ENCODE measurements at places on chromosomes 11 and 22.

- DNase-seq: no peak
These were observed 32.0 kb upstream of the TH start for GRCh38 chr11:2203440-2204259.

- DNase-seq: no peak
These were observed 35.3 kb downstream of the RTN4R start for GRCh38 chr22:20232781-20233180.

GRCh38 chr11:83102834-83103233, 31.1 kb upstream of the RAB30 start:
- no peak for DNase-seq

DNA sequence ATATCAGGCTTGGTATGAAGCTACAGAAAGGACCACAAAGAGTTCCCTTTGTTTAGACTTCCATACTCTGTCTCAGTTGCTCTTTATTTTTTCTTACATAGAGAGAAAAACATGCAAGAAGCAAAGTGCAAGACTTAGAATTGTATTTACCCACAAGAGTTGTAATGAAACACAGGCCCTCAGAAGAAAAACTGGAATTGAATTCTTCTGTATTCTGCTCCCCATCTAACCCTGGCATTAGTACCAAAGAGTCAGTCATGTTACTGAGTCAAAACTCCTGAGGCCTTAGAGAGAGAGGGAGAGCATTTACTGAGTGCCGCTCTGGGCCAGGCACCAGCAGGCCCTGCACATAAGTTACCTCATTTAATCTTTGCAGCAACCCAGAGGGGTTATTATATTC, 43.9 kb upstream of the DLAT start:
- no peak for DNase-seq

DNA sequence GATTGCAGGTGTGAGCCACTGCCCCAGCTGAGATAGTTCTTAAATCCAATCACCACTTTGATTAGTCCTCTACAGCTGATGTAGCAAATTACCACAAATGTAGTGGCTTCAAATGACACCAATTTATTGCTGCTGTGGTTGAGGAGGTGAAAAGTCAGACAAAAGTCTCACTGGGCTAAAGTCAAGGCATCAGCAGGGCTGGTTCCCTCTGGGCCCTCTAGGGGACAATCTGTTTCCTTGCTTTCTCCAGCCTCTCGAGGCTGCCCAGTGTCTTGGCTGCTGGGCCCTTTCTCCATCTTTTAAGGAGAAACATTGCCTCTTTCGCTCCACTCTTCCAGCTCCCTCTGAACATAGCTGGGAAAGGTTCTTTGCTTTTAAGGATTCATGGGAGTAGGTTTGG, 50.5 kb upstream of the SHANK2 start:
- no peak for DNase-seq

- DNase-seq: no peak
These were observed 111.0 kb upstream of the ARHGAP42 start for GRCh38 chr11:100575860-100576717.

- DNase-seq: no peak
These were observed 14.9 kb upstream of the GALNT18 start for GRCh38 chr11:11636671-11637070.

- DNase-seq: no peak
These were observed 9.5 kb upstream of the NAALAD2 start for GRCh38 chr11:90124946-90125345.

DNA sequence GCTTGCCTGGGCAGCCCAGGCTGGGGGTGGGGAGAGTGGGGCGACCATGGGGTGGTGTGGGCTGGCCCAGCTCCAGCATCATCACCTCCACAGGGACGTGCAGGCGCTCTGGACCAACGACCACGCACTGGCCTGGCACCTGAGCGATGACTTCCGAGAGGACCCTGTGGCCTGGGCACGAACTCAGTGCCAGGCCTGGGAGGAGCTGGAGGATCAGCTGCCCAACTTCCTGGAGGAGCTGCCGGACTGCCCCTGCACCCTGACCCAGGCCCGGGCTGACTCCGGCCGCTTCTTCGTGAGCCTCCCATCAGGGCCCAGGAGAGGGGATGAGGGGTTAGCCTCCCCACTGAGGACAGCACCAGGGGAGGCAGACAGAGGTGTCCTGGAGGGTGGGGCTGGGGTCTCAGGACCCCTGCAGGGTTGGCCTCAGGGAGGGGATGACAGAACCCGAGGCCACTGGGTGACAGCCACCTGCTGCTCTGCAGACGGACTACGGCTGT, 3.8 kb downstream of the SUSD2 start:
- DNase-seq: no peak

DNA sequence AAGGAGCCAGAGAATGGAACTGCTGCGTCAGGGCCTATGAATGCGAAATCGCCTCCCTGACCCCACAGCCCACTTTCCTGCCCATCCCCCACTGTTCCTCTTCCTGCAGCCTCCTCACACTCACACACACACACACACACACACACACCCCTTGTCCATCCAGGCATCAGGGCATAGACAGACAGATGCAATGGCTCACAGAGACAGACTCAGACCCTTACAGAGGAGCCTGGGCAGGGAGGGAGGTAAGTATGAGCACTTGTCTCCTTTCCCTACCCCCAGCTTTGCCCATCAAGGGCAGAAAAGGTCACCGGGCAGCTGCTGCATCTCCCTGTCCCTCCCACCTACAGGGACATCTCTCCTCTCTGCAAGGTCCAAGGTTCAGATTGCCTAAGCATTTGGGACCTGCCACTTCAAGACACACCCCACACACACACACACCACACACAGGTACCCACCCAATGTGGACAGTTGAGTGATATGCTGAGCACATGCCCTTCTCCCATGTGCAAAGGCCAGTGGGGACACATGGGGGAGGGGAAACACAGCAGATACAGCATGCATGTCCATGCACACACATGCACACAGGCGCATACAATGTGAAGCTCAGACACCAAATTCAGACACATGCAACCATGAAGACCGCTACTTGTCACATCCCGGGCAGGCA, 2.0 kb upstream of the NRXN2 start:
- no peak for DNase-seq

- no peak for DNase-seq
These were observed 111.9 kb downstream of the MRTFA start for GRCh38 chr22:40524392-40525249.

DNA sequence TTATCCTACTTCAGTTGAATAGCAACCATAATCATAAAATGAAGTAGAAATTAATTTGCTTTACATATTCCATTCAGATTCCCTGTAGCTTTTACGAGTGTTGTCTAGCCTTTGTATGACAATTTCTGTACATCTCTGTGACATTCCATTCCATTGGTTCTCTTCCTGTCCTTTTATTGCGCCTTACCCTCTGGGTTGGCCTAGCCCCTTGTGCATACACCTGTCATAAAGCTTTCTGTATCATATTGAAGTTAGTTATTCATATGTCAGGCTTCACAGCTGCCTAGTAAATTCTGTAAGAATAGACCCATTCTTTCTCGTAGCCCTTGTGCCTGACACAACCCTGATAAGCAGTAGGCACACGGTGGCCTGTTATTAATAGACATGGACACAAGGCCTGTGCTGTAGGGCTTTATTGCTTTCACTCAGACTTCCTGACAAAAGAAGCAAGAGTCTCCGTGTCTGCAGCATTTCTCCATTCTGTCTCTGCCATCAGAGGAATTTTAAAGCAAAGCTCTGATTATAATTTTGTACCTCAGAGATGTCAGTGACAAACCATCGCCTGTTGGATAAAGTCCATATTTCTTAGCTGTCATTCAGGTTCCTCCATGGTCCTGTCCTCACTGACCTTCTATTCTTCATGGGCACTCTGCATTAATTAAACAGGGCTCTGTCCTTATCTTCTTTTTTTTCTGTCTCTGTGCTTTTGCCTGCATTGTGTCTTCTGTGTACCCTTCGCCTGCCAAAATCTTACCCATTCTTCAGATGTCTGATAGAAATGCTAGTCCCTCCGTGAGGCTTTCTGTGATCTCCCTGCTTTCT, 49.4 kb downstream of the BID start:
- no peak for DNase-seq

- no peak for DNase-seq
These were observed 82.8 kb upstream of the NARS2 start for GRCh38 chr11:78657441-78657840.

- no peak for DNase-seq
These were observed 30.8 kb downstream of the CBL start for GRCh38 chr11:119236891-119237290.

- DNase-seq: peak; percentile 98
These were observed at the start of gene COX8A for GRCh38 chr11:63974259-63975143. TSS of gene COX8A (plus strand) at chr11:63974620. CDS start at chr11:63974681, 61 bp downstream.

DNA sequence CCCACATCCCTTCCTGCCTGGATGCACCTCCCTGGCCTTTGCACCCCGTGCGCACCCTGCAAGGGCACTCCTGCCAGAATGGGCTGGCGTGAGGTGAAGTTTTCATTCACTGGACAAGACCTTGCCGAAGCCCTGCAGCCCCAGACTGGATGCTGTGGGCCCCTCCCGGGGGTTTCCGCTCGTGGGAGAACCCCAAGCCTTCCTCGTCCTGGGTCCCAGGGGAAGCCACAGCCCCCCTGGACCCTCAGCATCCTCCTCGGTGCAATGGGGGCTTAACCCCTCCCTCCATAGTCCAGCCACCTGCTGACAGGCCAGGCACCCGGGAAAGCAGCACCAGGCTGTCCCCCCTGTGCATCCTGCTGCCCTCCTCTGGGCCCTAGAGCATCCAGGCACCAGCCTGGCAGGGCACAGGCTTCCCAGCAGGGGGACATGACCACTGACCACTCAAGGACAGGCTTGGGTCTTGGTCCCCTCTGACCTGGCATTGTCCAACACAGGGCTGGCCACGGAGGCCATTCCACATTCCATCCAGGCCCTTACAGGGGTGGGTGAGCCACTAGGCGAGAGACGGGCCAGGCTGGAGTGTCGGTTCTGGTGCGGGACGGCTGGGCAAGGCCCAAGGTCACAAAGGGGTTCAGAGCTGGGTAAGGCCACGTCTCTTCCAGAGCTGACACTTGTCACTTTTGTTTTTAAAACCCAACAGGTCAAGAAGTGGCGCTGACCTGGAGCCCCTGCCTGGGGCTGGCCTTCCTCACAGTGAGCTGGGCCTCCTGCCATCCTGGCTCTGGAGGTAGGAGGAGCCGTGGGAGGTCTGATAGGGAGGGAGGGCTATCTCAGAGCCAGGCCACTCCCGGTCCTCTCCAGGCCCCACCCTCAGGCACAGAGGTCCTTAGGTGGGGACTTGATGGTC, 41.5 kb upstream of the PPARA start:
- DNase-seq: no peak

GRCh38 chr22:37109242-37109917, at the start of gene TMPRSS6:
TSS of gene TMPRSS6 (minus strand) at chr22:37109713. CDS start at chr22:37103417, 6,296 bp downstream.
- no peak for DNase-seq

DNA sequence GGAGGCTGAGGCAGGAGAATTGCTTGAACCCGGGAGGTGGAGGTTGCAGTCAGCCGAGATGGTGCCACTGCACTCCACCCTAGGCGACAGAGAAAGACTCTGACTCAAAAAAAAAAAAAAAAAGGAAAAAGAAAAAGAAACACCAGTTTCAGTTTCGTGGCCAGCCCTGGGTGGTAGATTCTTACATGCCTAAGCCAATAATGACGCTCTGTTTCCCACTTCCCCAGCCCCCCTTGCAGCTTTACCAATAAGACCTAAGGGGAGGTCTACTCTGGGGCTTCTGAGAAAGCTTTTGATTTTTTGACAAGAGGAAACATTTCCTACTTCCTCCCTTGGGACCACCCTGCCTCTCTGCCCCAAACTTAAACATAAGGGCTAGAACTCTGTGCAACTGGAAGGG, 30.0 kb upstream of the PTPRJ start:
- DNase-seq: peak; percentile 57

- DNase-seq: no peak
These were observed 8.3 kb downstream of the CYB561A3 start for GRCh38 chr11:61353131-61354067.

DNA sequence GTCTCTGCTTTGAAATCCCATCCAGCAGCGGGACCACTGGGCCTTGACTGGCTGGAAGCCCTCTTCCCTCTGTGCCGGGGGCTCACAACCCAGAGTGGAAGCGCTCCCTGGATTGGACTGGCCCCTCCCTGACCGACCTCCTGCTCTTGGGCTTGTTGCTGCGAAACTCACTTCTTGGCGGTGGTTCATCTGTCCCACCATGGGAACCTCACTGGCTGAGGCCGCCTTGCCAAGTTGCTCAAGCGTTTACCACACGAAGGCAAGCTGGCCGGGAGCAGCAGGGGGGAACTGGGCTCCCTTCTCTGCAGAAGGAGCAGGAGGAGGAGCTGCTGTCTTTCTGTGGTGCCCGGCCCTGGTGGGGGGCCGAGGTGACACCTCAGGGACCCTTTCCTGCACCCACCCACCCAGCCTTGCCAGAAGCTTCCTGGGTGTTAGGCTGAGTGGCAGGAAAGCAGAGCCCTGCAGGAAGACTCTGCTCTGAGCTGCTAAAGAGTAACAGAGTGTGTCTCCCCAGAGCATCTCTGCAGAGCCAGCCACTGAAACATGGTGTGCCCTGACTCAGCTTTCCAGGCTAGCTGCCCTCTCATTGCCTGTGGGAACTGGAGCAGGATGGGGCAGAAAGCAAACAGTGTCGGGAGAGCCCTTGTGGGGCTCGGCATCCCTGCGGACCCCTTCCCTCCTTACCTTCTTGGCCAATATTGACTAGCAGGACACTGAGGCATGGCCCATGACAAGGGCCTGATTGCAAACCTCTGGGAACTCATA, 88.5 kb upstream of the ALX4 start:
- DNase-seq: no peak

- no peak for DNase-seq
These were observed 283.4 kb upstream of the SYN3 start for GRCh38 chr22:33341611-33342010.

DNA sequence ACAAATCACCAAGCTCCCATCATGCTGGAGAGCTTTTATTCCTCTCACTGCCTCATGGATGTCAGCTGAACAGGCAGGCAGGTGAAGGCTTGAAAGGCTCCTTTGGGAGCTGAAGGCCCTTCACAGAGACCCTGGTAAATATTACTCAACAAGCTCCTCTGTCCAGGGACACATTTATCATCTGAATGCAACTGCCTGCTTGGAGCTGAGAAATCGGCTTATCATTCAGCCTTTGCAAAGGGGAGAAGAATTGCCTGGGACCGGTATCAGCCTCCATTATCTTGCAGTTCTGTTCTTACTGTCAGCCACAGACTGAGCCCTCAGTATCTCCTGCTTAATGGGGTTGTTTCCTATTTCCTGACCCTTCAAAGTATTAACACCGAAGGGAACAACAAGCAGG, 113.8 kb upstream of the PITPNB start:
- no peak for DNase-seq

DNA sequence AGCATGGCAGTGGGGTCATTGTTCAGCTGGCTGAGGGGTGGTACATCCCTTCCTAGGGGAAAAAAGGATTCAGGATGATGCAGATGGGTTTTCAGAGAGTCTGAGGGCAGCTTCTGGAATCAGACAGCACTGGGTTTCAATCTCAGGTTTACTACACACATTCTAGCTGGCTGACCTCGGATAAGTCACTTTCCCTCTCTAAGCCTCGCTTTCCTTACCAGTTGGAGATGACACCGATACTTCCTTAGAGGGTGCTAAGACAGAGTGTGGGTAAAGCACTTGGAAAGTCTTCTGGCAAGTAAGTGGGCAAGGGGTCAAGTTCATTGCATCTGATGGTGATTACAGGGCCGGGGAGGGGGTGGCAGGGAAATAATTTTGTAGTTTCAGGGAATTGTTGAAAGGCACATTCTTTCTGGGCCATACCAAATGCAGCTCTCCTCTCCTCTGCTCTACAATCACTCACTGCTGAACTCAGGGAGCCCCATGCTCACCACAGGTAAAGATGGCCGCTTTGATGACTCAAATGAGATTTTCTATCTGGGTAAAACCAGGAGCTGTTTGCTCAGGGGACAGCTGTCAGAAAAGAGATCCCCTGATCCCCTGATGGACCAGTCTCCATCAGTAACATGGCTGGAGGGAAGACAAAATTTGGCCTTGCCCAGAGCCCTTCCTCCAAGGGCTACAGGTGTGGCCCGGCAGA, 6.5 kb upstream of the MIAT start:
- no peak for DNase-seq

GRCh38 chr22:48906216-48906835, 921.3 kb downstream of the BRD1 start:
- DNase-seq: no peak
